Activated B cell treated with CpG ODN at 0.5 μM for 24 hours (primary cell): ENCODE measurements at places on chromosomes 12 and 14.

DNA sequence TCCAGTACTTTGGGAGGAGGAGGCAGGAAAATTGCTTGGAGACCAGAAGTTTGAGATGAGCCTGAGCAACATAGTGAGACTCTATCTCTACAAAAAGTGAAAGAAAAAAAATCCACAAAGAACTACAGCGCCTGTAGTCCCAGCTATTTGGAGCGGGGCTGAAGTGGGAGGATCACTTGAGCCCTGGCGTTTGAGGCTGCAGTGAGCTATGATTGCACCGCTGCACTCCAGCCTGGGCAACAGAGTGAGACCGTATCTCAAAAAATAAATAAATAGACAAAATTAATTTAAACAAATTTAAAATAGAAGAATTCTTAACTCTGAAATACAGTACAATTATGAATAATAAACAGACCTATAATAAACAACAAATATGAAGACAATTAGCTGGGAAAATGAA, 40.9 kb downstream of the ATL1 start:
- DNase-seq, result no peak

GRCh38 chr12:18932211-18932610, 194.3 kb downstream of the CAPZA3 start:
- DNase-seq, result no peak

- DNase-seq, result no peak
Observed at GRCh38 chr12:57461917-57462250, 2.3 kb downstream of the GLI1 start.

- no peak for DNase-seq
Observed at GRCh38 chr14:70713511-70713916, 71.8 kb downstream of the TTC9 start.

- no peak for DNase-seq
Observed at GRCh38 chr12:71972441-71973074, 33.9 kb downstream of the TPH2 start.

DNA sequence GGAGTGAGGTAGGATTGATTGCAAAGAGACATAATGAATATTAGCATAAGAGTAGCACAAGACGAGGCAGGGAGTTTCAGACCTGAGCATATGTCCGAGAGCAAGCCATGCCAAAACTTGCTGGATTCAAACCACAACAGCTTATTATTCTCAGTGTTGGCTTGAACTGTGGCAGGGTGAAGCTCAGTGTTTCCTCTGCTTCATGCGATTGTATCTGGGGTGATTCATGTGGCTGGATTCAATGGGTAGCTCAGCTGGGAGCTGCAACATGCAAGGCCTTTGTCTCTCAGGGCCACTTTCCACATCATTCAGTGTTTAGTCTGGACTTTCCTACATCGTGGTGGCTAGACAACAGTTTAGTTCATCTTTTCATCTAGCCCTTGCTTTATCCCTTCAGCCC, 22.1 kb upstream of the E2F7 start:
- no peak for DNase-seq
